ENCODE measurements at places on chromosomes 11 and 22.

DNA sequence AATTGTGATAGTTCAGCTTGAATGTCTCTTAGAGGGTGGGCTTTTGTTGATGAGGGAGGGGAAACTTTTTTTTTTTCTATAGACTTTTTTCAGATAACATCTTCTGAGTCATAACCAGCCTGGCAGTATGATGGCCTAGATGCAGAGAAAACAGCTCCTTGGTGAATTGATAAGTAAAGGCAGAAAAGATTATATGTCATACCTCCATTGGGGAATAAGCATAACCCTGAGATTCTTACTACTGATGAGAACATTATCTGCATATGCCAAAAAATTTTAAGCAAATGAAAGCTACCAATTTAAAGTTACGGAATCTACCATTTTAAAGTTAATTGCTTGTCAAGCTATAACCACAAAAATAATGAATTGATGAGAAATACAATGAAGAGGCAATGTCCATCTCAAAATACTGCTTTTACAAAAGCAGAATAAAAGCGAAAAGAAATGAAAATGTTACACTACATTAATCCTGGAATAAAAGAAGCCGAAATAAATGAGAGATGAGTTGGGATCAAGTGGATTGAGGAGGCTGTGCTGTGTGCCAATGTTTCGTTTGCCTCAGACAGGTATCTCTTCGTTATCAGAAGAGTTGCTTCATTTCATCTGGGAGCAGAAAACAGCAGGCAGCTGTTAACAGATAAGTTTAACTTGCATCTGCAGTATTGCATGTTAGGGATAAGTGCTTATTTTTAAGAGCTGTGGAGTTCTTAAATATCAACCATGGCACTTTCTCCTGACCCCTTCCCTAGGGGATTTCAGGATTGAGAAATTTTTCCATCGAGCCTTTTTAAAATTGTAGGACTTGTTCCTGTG is 3.9 kb downstream of the MALAT1 start:
- no peak for DNase-seq

DNA sequence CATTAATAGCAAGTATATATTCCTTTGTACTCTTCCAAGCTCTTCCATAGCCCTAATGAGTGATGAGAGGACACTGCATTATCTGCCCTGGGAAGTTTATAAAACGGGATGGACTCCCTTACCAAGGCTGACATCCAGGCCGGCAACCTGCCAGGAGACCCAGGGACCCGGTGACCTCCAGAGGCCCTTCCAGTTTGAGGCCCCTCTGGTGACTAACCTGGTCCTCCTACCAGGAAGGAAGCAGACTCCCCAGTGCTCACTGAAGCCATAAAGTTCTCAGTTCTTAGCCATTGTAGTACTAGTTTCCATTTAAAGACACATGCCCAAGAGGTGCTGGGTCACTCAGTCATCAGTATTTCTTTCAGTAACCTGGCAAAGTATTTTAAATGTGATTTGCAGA is 345.4 kb downstream of the TENM4 start:
- no peak for DNase-seq

DNA sequence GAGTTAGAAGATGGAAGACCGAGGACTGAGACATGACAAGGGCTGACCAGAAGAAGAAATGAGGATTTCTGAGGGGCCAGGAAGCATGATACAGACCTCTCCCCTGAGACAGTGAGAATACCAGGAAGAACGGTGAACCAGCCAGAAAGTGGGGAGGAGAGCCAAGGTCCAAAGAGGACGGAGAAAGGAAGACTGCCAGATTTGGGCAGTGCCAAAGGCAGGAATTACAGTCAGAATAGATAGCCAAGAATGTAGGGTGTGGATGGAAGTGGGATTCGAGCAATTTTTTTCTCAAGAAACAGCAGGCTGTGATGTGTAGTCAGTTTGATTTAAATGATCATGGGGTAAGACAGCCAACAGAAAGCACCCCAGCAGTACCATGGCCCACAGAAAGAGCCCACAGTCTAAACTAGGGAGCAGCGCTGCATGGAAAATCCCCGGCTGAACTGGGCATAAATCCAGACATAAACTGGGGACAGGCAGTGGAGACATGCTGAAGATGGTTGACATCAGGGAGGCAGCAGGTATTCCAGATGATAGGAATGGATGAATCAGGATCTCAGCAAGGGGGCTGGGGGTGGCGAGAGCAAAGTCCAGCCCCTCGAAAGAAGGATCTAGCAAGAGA is 67.3 kb upstream of the BARX2 start:
- peak; percentile 10 for DNase-seq

DNA sequence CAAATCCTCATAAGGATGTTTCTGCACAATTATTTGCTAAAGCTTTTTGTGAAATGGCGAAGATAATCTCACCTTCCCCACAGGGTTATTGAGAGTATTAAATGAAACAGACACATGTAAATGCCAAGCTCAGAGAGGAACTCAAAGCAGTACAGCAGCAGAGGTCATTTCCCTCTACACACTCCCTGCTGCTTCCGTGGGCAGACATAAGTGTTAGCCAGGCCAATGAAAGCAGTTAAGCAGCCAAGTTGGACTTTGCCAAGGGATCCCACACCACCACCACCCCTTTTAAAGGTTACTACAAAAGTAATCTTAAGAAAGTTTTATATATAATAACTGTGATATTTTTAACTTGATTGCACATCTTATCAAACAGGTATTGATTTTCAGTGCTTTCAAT is 4.0 kb upstream of the FAM111A start:
- DNase-seq: no peak

GRCh38 chr11:98710986-98711385 is 309.8 kb upstream of the CNTN5 start:
- peak; percentile 24 for DNase-seq

GRCh38 chr22:32622004-32622743 is 147.6 kb downstream of the FBXO7 start:
- DNase-seq: no peak

- no peak for DNase-seq
Measured at GRCh38 chr11:133547808-133548494, 15.7 kb upstream of the OPCML start.

Data from NCI-H446 (cell line).